SJSA1 (cell line): ENCODE measurements at places on chromosomes 5 and 9. TPM values are rescaled to one million over a fixed set of nuclear protein-coding genes. Genes with fewer than 3 reads are reported as not detected.

Gene DOCK8
- total RNA-seq, result not detected in 2 replicates

Gene SLC34A3
- total RNA-seq, result not detected in 2 replicates

- H3K36me3 ChIP-seq, result 0 out of 2 replicates have a peak, but pooled peaks cover 7% of the 10 kb centered on the region
- no peaks in the 10 kb centered on the region for H3K27me3 ChIP-seq
- H3K27ac ChIP-seq, result peak overlapping the region; percentile 69
- peaks cover 17% of the 10 kb centered on the region for H3K4me1 ChIP-seq
- H3K4me3 ChIP-seq, result peak overlapping the region; percentile 64
Measured at GRCh38 chr9:124940521-124940893, 376 bp downstream of the GOLGA1 start.

Gene UGT3A2
- total RNA-seq, result not detected in 2 replicates

GRCh38 chr5:15008476-15008875 lies 136.9 kb upstream of the ANKH start:
- H3K36me3 ChIP-seq, result no peaks in the 10 kb centered on the region
- DNase-seq, result peak; percentile 81
- no peak overlapping the region for H3K4me3 ChIP-seq

- no peak overlapping the region for H3K27ac ChIP-seq
- H3K36me3 ChIP-seq, result peaks cover 73% of the 10 kb centered on the region
- no peak overlapping the region for H3K4me3 ChIP-seq
- peaks cover 23% of the 10 kb centered on the region for H3K4me1 ChIP-seq
Measured at GRCh38 chr5:109855056-109855455, 165.3 kb downstream of the MAN2A1 start.

Gene ENTPD8
- not detected in 2 replicates for total RNA-seq

DNA sequence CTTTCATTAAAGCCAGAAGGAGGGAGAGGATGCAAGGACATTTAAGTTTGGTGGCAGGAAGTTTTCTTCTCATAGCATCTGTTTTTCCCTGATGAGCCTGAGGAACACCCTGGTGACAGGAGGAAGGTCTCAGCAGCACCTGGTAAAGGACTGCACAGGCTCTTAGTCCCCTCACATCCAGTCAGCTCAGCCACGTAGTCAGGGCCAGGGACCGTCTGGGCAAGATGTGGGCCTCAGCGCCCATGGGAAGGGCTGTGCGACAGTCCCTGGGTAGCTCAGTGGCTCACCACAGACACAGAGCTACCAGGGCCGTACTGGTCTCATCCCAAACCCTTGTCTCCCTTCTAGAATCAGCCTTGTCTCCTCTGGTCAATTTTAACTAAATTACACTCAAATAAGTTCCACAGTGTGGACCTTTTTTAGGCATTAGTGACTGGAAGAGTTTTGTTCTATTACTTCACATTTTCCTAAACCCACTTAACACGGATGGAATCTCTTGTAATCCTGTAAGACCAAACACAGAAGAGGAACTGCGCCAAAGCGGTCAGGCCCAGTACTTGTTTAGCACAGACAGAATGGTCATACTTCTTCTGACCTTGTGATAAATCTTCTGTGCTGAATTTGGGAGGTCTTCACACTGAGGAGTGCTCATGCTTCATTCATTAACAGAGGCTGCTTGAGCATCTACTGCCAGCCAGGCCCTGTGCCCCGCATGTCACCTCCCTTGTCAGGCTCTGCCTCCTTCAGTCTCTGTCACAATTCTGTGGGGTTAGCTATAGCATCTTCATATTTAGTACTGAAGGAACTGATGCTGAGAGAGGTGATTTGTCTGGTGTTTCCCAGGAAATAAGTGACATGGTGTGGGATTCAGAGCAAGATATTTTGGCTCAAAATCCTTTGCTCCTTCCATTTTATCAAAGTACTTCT lies 91.4 kb downstream of the ANGPTL2 start:
- no peak for DNase-seq
- no peak overlapping the region for H3K4me3 ChIP-seq
- no peak overlapping the region for H3K27ac ChIP-seq
- H3K4me1 ChIP-seq, result no peaks in the 10 kb centered on the region

DNA sequence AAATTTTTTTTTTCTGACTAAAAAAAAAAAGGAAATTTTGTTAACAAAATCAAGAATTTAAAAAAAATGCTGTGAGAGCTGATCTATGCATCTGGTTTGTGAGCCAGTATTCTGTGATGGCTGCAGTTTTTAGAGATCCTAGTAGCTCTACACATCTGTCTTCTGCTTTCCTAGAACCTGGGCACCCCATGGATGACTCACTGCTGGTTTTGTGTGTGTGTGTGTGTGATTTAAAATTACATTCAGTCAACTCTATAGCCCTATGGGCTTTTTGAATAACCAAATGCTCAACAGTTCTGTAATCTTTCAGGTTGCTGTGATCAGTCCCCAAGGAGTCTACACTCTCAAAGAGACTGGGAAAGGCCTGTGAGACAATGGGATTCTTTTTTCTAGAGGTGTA lies 2.5 kb upstream of the PSMD5 start:
- H3K27me3 ChIP-seq, result no peaks in the 10 kb centered on the region
- DNase-seq, result no peak
- peaks cover 28% of the 10 kb centered on the region for H3K36me3 ChIP-seq
- H3K4me1 ChIP-seq, result peaks cover 12% of the 10 kb centered on the region

DNA sequence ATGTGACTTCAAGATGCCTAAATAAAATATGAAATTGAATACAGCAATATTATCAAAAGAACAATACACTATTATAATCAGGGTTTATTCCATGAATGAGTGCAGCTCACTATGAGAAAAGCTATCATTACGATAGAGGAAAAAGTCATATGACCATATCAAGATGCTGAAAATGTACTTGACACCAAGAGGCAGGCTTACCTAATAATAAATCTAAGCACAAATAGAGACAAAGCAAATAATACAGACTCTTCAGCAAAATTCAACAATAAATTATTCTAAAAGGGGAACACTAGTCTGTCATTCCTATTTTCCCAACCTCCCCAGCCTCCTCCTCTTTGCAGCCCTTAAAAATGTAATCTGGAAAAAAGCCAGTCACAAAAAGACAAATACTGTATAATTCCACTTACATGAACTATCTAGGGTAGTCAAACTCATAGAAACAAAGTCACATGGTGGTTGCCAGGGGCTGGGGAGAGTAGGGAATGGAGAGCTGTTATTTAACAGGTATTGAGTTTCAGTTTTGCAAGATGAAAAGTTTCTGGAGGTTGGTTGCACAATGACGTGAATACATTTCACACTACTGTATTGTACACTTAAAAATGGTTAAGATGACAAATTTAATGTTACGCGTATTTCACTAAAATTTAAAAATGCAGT lies 148.4 kb downstream of the NFIB start:
- DNase-seq, result no peak
- H3K27me3 ChIP-seq, result no peaks in the 10 kb centered on the region
- no peak overlapping the region for H3K27ac ChIP-seq
- no peaks in the 10 kb centered on the region for H3K36me3 ChIP-seq
- H3K4me1 ChIP-seq, result no peaks in the 10 kb centered on the region

GRCh38 chr5:118905196-118905595 lies 83.2 kb downstream of the DTWD2 start:
- no peaks in the 10 kb centered on the region for H3K36me3 ChIP-seq
- no peaks in the 10 kb centered on the region for H3K27me3 ChIP-seq
- no peak overlapping the region for H3K27ac ChIP-seq
- no peak for DNase-seq
- H3K4me1 ChIP-seq, result no peaks in the 10 kb centered on the region

DNA sequence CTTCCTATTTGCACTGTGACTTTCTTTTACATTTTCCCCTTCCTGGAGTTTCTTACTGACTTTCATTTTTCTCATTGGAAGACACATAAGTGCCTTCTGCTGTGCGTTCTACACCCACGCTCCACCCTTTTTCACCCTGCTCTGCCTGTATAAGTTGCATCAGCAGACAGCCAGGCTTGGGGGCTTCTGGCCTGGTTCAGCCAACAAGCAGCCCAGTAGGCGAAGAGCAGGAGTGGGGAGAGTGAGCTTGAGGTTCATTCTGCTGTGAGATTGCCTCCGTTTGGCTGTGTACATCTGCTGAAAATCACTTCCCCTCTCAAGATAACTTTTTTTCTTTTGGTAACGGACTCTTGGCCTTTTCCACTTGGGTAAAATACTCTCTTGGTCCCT lies 38.4 kb downstream of the RASGRF2 start:
- no peaks in the 10 kb centered on the region for H3K27me3 ChIP-seq
- no peaks in the 10 kb centered on the region for H3K36me3 ChIP-seq
- no peak overlapping the region for H3K27ac ChIP-seq
- H3K4me3 ChIP-seq, result no peak overlapping the region
- DNase-seq, result no peak
- H3K4me1 ChIP-seq, result no peaks in the 10 kb centered on the region

Gene KIF24
- 2.1 and 4.1 TPM in 2 replicates for total RNA-seq

GRCh38 chr9:115601434-115601833 lies 483.5 kb upstream of the TNC start:
- H3K27ac ChIP-seq, result no peak overlapping the region
- H3K4me3 ChIP-seq, result no peak overlapping the region
- H3K27me3 ChIP-seq, result no peaks in the 10 kb centered on the region
- no peak for DNase-seq
- peaks cover 42% of the 10 kb centered on the region for H3K4me1 ChIP-seq
- H3K36me3 ChIP-seq, result no peaks in the 10 kb centered on the region

Gene ANKRA2
- total RNA-seq, result 10.2 and 13.8 TPM in 2 replicates

GRCh38 chr9:108743901-108744371 lies 111.8 kb downstream of the ACTL7B start:
- no peaks in the 10 kb centered on the region for H3K27me3 ChIP-seq
- no peak overlapping the region for H3K27ac ChIP-seq
- no peaks in the 10 kb centered on the region for H3K4me1 ChIP-seq
- DNase-seq, result no peak

DNA sequence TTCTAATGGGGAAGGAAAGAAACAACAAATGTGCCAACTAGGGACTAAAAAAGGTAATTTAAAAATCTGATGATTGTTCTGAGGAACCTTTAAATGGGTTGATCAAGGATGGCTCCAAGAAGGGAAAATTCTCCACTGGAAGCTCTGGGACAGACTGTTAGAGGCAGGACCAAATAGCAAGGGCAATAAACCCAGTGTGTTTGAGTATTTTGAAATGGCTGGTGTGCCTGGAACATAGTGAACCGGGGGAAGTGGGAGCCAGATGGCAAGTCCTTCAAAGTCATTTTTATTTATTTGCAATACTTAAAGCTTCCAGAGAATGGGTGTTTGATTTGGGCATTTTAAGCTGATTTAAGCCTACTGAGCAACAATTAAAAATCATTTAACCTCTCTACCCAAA lies 587.7 kb upstream of the MEF2C start:
- no peak overlapping the region for H3K4me3 ChIP-seq
- DNase-seq, result no peak
- no peak overlapping the region for H3K27ac ChIP-seq
- no peaks in the 10 kb centered on the region for H3K36me3 ChIP-seq
- no peaks in the 10 kb centered on the region for H3K27me3 ChIP-seq
- peaks cover 15% of the 10 kb centered on the region for H3K4me1 ChIP-seq

Gene MELK
- 24.7 and 43.9 TPM in 2 replicates for total RNA-seq

DNA sequence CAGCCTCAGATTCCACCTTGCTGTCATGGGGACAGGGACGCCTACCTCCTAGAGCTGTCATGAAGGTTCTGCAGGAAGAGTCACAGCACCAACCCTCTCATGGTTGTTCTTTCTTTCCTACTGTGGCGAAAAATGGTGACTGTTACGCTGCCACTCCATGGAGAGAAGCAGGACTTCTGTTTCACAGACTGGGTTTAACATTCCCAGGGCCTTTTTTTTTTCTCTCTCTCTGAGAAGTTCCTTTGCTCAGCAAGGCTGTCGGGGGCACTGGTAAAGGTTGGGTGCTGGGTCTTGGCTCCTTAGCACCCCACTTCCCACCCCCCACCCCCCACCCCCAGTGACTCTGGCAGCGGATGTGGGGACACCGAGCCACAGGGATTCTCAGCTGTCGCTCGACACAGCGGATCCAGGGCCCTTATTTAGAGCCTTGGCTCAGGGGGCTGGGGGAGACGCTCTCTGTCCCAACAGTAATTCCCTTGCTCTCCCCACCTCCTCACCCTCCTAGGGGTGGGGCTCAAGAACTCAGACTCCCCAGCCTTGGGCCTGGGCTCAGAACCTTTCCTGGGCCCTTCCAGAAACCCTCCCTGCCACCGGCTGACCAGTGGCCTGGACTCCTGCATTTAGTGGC lies 34.4 kb downstream of the DUSP1 start:
- peaks cover 54% of the 10 kb centered on the region for H3K4me1 ChIP-seq
- no peak overlapping the region for H3K4me3 ChIP-seq
- H3K27me3 ChIP-seq, result no peaks in the 10 kb centered on the region
- DNase-seq, result no peak
- H3K27ac ChIP-seq, result no peak overlapping the region

DNA sequence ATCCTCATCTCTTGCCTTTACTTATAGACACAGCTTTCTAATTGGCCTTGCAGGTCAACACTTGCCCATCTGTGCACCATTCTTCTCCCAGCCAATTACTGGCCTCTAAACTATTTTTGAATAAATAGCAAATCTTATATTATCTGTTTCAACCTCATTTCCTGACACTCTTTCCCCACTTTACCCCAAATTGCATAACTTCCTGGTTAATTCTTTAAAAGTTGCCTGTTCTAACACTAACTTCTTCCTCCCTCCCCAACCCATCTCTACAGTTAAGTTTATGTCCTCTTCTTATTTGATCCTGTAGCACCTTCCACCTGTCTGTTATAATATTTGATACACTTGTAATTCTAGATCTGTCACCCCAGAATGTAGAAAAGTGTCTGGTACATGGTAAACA lies 372.1 kb downstream of the PDE4D start:
- no peaks in the 10 kb centered on the region for H3K36me3 ChIP-seq
- H3K27me3 ChIP-seq, result no peaks in the 10 kb centered on the region
- H3K27ac ChIP-seq, result no peak overlapping the region
- H3K4me1 ChIP-seq, result peaks cover 24% of the 10 kb centered on the region

Gene THBS4
- total RNA-seq, result 0.42 and 2.0 TPM in 2 replicates
